Foreskin melanocyte (primary cell): ENCODE measurements at places on chromosomes 12 and 14.
A peak's percentile ranks its signal among the peaks of the same experiment; 100 is the strongest.

- DNase-seq = peak; percentile 60
Observed at GRCh38 chr12:92879698-92880322, 49.3 kb downstream of the EEA1 start.

DNA sequence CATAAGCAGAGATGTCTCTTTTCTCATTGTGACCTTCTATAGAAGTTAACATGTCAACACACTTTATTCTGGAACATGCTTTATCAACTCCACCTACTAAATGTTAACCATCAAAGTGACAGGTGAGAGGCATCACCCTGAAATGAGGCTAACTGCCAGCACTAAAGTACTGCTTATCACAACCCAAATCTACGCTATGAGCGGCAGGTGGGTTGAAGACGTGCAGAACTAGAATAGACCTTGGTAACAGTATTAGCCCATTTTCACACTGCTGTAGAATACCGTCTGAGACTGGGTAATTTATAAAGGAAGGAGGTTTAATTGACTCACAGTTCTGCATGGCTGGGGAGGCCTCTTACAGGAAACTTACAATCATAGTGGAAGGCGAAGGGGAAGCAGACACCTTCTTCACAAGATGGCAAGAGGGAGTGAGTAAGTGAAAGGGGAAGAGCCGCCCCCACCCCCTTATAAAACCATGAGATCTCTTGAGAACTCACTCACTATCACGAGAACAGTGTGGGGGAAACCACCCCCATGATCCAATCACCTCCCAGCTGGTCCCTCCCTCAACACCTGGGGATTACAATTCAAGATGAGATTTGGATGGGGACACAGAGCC is 359.0 kb downstream of the SEC23A start:
- DNase-seq = no peak

- no peak for DNase-seq
Observed at GRCh38 chr12:92133795-92134637, 11.6 kb downstream of the BTG1 start.

GRCh38 chr12:97408363-97408762 is 54.2 kb upstream of the RMST start:
- no peak for DNase-seq

- peak; percentile 60 for DNase-seq
Observed at GRCh38 chr12:54201001-54201794, 12.4 kb upstream of the SMUG1 start.

- no peak for DNase-seq
Observed at GRCh38 chr12:10247436-10248058, 34.9 kb downstream of the GABARAPL1 start.

GRCh38 chr12:56629459-56630179 is 507 bp downstream of the BAZ2A start:
- no peak for DNase-seq

DNA sequence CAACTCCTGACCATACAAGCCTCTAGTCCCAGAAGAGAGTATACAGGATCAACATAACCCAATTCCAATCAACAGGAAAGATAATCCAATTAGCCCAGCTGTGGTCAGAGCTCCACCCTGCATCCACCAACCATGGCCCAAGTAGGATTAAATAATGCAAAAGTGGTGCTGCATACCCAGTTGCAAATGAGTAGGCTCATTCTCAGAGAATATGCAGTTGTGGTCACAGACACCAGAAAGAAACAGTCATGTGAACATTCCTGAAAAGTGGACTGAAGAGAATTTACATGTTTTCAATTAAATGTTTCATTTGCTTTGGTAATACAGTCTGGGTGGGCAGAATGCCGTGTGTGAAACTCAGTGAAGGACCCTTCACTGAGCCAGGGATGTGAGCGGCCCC is 167.2 kb upstream of the BMP4 start:
- DNase-seq = peak; percentile 37

DNA sequence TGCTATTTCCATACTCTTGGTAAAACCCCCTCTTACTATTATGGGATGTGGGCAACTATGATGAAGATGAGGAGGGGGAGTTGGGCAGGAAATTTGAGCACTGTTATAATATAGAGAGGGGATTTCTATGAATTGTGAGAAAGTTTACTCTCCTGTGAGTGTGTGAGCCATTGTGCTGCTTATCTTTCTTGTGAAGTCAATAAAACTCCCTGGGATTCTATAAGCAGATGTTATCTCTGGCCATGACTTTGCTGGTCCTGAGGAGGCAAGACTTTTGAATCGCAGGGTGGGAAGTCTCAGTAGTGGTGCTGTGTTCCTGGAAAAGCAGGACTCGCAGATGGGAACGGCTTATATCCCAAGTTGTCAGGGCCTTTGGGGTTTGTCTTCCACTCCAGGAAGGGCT is 62.2 kb downstream of the EMP1 start:
- DNase-seq = no peak

GRCh38 chr12:125061229-125061628 is 4.0 kb upstream of the AACS start:
- no peak for DNase-seq

- DNase-seq = no peak
Observed at GRCh38 chr14:66403183-66403582, 83.0 kb upstream of the CCDC196 start.

GRCh38 chr12:69661386-69661785 is 37.7 kb downstream of the BEST3 start:
- no peak for DNase-seq

DNA sequence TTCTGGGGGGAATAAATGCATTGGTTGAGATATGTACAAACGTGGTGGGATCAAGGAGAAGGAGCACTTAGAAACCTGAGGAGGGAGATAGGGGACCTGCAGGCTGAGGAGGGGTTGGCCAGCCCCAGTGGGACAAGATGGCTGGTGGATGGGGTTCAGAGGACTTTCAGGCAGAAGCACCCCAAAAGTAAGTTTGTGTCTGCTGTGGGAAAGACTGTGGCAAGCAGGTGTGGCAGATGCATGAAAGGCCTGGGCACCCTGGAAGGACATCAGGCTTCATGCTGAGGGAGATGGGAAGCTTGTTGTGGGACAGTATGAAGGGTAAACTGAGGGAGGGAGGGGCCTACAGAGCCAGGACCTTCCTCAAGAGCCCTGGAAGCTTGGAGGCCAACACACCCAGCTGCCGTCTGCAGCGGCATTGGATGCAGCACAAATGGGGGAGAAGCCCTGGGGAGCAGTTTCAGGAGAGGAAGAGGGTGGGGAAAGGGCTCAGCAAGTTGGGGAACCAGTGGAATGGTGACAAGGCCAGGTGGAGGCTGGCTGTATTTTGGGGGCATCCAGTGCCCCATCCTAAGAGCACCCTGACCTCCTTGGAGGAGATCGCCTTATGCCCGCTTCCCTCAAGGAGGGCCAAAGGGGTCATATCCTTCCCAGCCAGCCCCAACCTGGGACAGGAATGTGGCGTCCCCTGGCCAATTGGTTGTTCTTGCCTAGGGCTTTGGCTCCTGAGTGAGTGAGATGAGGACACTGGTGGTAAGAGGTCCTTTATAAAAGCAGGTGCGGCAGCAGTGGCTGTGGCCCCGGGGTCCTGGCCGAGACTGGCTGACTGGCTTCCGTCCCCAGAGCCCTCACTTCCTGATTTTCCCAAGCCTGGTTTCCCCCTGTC is 20.7 kb downstream of the NFKBIA start:
- no peak for DNase-seq

DNA sequence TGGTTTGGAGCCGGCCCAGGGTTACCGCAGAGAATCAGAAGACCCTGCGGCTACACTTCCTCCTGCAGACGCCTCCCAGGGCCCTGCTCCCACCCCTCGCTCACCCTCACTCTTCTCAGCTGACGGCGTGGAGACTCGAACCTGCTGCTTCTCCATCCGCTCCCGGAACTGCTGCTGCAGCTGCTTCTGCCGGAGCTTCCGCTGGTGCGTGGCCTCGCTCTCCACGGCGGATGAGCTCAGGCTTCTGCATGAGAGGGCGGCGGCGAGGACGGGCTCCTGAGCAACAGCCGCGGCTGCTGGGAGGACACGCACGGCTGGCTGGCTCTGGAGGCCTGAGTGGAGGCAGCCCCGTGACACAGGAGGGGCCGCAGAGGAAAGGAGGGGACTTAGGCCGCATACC is 33.3 kb downstream of the RAD52 start:
- no peak for DNase-seq

DNA sequence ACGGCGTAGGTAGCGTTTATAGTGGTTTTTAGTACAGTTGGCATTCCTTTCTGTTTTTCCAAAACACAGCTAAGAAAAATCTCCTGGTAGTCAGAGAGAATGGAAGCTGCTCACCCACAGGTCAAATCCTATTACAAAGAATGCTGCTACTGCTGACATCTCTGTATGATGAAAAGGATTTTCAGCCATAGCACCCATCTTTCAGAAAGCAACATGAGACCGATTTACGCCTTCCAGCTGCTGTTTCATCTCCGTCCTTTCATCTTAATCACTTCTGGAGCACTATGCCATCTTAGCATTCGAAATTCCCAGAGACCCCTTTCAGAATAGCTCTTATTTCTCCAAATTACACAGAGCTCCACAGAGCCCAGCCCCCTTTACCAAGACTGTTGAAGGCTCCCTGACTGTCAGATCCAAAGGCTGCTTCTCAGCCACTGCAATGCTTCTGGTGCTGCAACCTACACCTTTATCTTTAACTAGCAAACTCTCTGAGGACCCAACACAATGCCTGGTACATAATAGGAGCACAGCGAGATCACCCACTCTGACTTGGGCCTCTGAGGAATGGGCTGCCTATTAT is 211.8 kb downstream of the NEDD1 start:
- no peak for DNase-seq

- no peak for DNase-seq
Observed at GRCh38 chr14:87131879-87132278, 861.1 kb downstream of the GALC start.

DNA sequence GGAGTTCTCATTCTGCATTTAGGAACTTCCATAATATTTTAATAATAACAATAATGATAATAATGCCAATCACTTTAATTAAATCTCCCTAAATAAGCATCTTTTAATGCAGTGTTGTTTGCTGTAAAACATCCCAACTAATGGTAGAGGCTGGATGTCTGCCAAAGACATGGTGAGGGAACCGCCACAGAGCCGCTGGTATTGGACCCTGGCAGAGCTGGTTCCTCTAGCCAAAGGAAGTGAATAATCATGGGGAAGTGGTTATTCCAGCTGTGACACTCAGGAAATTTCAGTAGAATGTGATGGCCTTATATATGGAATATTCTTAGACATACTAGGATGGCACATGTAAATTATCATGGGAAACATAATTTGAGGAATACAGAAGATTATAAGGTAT is 483.3 kb downstream of the ZFP36L1 start:
- DNase-seq = no peak

GRCh38 chr12:21169878-21170472 is 39.0 kb downstream of the SLCO1B1 start:
- peak; percentile 21 for DNase-seq

- no peak for DNase-seq
Observed at GRCh38 chr14:44962334-44963043, 499 bp downstream of the TOGARAM1 start.

GRCh38 chr14:31291210-31291609 is 83.6 kb upstream of the HECTD1 start:
- DNase-seq = no peak

DNA sequence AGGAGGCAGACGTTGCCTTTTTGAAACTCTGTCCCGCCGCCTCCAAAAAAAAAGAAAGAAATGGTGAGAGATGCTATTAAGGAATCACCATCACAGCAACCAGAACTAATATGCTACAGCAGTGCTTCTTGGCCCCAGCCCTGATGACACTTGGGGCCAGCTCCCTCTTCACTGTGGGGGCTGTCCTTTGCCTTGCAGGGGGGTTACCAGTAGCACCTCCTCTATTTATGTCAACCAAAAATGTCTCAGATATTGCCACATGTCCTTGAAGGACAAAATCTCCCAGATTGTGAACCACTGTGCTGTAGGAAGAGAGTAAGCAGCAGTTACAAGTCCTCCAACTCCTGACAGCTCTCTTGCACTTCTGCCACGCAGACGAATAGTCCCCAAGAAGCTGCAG is 76.4 kb downstream of the LRRC74A start:
- no peak for DNase-seq

DNA sequence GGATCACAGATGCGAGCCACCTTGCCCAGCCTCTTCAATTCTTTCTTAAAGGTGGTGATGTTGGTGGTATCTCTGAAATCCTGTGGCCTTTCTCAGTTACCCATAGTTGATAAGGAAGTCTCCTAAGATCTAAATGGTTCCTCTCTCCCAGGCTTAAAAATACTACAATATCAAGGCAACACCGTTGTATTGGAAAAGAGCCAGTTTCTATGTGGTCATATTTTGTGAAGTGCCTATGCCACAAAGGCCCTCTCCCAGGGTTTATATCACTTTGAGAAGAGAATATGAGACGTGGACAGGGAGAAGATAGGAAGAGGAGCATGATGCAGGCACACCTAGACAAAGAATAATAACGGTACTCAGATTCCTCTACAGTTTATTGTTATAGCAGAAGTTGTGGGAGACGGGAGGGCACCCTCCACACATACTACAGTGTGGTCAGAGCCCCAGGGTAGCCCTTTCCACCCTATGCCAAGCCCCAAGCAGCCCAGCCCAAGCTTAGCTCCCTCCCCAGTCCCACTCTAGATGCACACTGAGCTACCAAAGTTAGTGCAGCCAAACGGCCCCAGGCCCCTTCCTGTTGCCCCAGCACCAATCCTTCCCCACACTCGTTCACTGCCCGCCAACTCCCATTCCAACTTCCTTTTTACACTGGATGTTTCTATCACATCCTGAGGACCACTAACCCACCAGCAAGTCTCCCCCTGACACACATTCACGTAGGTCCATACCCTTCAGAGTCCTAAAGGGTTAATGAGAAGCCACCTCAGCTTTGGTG is 8.3 kb downstream of the NDRG2 start:
- no peak for DNase-seq

DNA sequence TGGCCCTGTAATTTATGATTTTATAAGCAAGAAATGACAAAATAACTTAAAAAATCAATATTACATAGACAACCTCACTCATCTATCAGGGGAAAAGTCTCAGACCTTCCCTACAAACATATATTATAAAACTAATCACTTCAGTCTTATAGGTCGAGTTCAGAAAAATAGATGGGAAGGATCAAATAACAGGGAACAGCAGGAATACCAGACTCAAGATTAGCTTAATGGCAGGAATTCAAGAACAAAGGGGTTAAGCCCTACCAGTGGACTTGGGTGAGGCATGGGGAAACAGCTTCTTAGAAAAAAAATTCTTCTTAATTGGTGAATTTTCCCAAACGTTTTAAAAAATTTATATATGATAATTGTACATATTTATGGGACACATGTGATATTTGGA is 51.6 kb upstream of the CRY1 start:
- DNase-seq = no peak

DNA sequence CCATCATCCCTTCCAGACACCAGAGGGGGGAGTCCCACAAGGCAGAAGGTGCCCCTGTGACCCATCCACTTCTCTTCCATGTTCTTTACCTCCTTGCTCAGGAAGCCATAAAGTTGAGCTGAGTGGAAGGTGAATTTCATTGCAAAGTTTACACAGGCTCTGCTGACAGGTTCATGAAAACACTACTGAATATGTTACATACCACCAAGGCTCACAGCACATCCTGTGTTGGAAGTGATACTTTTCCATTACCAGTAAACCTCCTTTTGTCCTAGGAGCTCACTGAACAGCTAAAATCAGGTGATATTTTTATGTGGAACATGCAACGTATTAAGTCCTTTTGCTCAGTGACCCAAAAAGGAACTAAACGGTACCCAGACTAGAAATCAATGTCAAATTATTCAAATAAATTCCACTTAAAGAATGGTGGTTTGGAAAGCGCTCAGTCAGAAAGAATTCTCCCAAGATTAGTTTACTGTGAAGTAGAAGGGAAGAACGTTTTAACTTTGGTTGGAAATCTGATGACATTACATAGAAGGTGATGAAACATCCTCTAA is 196.2 kb upstream of the NUDT4 start:
- no peak for DNase-seq

GRCh38 chr14:71119075-71119474 is 211.8 kb downstream of the PCNX1 start:
- DNase-seq = no peak

- no peak for DNase-seq
Observed at GRCh38 chr14:77710364-77710763, 2.5 kb downstream of the SLIRP start.
